Vein endothelial cell (primary cell): ENCODE measurements at places on chromosomes 6 and 20. TPM values are rescaled to one million over a fixed set of nuclear protein-coding genes. Genes with fewer than 3 reads are reported as not detected.

The RIPPLY2 gene
- total RNA-seq, result not detected in 2 replicates

The HRH3 gene
- total RNA-seq, result not detected in 2 replicates

The TMEM14A gene
- total RNA-seq, result 17.0 and 21.3 TPM in 2 replicates

The TNFRSF6B gene
- 22.1 and 41.5 TPM in 2 replicates for total RNA-seq

The MED23 gene
- total RNA-seq, result 33.3 and 42.0 TPM in 2 replicates

The ARMH2 gene
- not detected in 2 replicates for total RNA-seq

The OPRM1 gene
- total RNA-seq, result not detected in 2 replicates

The EYA4 gene
- 0.38 and 0.98 TPM in 2 replicates for total RNA-seq

The TSPO2 gene
- total RNA-seq, result not detected in 2 replicates

The SGK2 gene
- total RNA-seq, result 0.67 TPM in 1 of 2 replicates, not detected in the other

The PROKR2 gene
- not detected in 2 replicates for total RNA-seq

The RAD21L1 gene
- total RNA-seq, result not detected in 2 replicates

The AKAP12 gene
- total RNA-seq, result 249 and 296 TPM in 2 replicates

The UFL1 gene
- 20.3 and 25.9 TPM in 2 replicates for total RNA-seq

The ULBP3 gene
- total RNA-seq, result 20.1 and 24.8 TPM in 2 replicates

The CGA gene
- not detected in 2 replicates for total RNA-seq

The IMPG1 gene
- total RNA-seq, result 0.29 TPM in 1 of 2 replicates, not detected in the other

The ZMYND8 gene
- 73.2 and 102 TPM in 2 replicates for total RNA-seq

The AVP gene
- total RNA-seq, result not detected in 2 replicates

The KIF16B gene
- 6.2 and 7.0 TPM in 2 replicates for total RNA-seq

The DNAH8 gene
- total RNA-seq, result under 0.01 TPM in 2 replicates

The LTA gene
- total RNA-seq, result not detected in 2 replicates

The SNAP91 gene
- total RNA-seq, result 0.33 and 0.57 TPM in 2 replicates

The MAN1A1 gene
- 41.2 and 50.7 TPM in 2 replicates for total RNA-seq

The SGK1 gene
- 171 and 291 TPM in 2 replicates for total RNA-seq

The TNXB gene
- total RNA-seq, result 2.1 and 4.2 TPM in 2 replicates

The PRL gene
- not detected in 2 replicates for total RNA-seq

The SLC32A1 gene
- total RNA-seq, result not detected in 2 replicates

The CPNE5 gene
- total RNA-seq, result 10.1 and 23.5 TPM in 2 replicates

The AIF1 gene
- total RNA-seq, result not detected in 2 replicates

The DEFB124 gene
- not detected in 2 replicates for total RNA-seq

The SLC13A3 gene
- total RNA-seq, result under 0.01 and 0.65 TPM in 2 replicates
